Hypothalamus (tissue), 51 donors: ENCODE measurements at places on chromosomes 3 and 15.

- no peak for DNase-seq
Measured at GRCh38 chr3:46462111-46462510, 2.6 kb downstream of the LTF start.

DNA sequence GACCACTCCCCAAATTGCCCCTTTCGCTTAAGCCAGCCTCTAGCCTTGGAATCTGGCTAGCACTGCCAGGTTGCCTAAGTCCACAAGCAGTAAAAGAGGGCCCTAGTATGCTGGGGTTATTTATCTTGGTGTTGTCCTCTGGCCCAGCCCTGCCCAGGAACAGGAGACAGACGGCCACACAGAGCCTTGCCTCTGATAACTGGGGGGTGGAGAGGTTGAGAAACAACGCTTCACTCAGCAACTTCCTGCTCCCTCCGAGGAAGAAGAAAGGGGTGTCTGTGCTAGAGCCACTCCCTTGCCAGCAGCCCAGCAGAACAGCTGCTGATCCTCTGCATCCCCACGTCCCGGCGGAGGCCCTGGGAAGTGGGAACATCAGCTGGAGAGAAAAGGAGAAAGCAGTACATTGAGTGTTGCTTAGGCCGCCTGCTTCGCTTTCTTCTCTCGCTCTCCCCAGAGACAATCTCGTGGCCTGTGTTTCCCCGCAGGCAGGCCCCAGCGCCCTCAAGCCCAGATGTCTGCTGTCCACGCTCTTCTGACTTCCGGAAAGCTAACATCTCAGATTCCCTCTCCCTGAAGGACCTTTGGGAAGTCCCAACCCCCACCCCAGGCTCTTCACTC lies 22.6 kb upstream of the C3orf70 start:
- DNase-seq: peak; percentile 84

GRCh38 chr3:30059240-30059639 lies 547.2 kb upstream of the TGFBR2 start:
- no peak for DNase-seq

DNA sequence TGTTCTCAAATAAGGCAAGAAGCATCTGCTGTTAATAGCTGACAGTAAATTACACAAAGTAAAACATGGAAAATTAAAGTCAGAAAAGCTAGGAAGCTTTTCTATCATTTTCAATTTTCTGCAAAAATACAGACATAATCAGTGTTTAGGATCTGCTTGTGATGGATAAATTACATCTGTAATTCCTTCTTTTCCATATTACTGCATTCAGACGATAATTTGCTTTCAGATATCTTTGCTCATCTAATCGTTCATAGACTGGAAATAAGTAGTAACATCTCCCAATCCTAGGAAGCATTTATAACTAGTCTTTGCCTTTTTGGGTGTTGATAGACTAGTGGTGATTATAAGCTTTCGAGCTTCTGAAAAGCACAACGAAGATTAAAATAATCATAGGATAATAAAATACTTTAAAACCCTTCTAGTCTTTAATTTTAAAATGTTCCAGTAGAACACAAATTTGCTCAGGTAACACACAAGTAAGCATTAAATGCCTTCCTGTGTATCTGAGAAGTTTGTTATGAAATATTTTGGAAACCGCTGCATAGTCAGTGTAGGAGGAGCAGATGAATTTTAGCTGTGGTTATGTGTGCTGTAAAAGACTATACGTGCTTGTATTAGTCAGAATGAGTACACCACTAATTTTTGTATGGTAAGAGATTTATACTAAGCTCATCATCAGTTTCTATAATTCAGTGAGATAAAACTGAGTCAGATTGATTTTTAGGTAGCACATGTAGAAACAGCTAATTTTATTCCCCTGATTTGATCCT lies 41.0 kb downstream of the MBNL1 start:
- no peak for DNase-seq

DNA sequence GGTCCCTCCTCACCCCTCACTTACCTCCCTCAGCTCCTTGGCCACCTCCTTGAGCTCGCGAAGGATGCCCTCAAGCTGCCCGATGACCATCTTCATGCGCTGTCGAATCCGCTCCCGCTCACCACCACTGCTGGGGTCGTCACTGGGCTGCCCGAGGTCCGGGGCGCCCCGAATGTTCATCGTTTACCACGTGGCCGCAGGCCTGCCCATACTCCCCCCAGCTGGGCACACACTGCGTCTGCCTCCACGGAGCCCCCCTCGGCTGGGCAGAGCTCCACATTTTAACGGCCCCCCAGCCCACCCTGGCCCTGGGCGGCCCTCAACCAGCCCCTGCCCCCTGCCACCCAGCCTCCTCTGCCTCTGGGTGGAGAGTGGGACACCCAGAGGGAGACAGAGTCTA lies 2.2 kb downstream of the INSYN1 start:
- DNase-seq: no peak

DNA sequence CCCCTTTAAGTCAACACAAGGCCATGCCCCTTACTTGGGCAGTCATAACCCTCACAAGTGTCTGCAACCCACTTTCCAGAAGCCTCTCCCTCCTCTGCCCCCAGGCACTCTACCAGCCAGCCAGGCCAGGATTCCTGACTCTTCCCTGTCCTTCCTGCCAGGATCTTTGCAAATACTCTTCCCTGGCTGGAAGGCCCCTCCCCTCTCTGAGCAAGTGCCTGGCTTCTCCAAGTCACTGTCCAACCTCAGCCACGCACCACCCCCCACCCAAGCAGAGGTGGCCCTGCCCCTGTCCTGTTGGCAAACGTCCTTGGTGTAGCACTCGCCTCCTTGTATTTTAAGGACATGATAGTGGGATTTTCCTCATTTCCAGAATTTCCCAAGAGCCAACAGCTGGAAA lies 54.7 kb upstream of the USP3 start:
- no peak for DNase-seq

DNA sequence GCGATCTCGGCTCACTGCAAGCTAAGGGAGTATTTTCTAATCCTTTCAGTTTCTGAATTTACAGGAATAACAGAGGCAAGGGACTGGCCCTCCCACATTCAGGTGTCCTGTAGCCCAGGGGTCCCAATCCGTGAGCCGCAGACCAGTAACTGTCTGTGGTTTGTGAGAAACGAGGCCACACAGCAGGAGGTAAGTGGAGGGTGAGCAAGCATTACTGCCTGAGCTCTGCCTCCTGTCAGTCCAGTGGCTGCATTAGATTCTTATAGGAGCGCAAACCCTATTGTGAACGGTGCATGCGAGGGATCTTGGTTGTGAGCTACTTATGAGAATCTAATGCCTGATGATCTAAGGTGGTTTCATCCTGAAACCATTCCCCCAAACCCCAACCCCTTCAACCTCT lies 5.0 kb upstream of the IL17RC start:
- DNase-seq: no peak

GRCh38 chr3:132570016-132570415 lies 27.1 kb upstream of the ACKR4 start:
- no peak for DNase-seq

DNA sequence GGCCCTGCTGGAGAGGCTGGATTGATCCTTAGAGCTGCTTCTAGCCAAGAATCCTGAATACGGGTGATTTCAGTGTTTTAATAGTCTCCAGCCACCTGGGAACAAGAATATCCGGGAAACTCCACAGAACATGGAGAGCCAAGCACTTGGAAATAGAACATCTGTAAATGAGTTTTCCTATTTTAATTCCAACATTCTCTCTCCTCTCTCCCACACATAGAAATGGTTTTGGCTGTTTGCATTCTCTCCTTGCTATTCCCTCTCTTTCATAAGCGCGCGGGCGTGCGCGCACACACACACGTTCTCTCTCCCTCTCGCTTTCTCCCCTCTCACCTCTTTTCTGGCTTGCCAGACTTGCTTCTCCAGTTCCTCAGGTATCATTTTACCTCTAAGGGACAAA lies 50.6 kb downstream of the GADL1 start:
- no peak for DNase-seq

- peak; percentile 29 for DNase-seq
Measured at GRCh38 chr3:173584838-173585831, 187.6 kb downstream of the NLGN1 start.

DNA sequence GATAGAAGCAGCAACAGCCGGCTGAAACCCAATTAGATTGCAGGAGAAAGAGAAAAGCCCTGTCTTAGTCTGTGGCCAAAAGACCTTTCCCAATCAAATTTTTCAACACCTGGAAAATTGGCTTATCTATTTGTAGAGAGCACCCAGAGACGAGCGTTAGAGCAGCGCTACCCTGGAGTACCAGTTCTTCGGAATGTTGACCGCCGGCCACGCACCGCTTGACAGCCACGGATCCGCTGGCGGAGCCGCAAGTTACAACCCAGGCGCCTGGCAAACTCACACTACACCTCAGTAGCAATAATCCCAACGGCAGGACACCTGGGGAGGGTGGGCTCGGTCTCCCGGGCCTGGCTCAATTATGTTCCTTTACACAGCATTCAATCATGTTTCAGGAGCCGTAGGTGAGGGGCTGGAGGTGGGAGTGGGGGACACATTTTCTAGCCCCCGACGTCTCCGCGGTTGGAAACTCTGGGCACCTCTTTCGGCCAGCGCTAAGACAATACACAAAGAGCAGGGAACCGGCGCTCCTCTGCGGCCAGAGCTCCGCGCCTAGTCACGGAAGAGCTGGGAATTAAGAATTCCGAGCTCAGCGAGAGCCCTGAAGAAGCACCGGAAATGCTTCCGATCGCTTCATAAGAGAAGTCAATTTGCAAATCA lies 1.2 kb downstream of the MB21D2 start:
- DNase-seq: no peak

GRCh38 chr3:150390087-150390486 lies 18.0 kb upstream of the TSC22D2 start:
- DNase-seq: no peak

GRCh38 chr3:182794455-182795388 lies 1.4 kb downstream of the ATP11B start:
- DNase-seq: no peak

- no peak for DNase-seq
Measured at GRCh38 chr15:52683580-52683979, 4.4 kb upstream of the ATOSA start.

GRCh38 chr15:52233405-52233804 lies 42.2 kb upstream of the GNB5 start:
- DNase-seq: no peak

GRCh38 chr3:44510000-44510368 lies 32.5 kb upstream of the ZNF445 start:
- DNase-seq: no peak

- DNase-seq: no peak
Measured at GRCh38 chr3:175325440-175325839, 466.3 kb downstream of the NAALADL2 start.

DNA sequence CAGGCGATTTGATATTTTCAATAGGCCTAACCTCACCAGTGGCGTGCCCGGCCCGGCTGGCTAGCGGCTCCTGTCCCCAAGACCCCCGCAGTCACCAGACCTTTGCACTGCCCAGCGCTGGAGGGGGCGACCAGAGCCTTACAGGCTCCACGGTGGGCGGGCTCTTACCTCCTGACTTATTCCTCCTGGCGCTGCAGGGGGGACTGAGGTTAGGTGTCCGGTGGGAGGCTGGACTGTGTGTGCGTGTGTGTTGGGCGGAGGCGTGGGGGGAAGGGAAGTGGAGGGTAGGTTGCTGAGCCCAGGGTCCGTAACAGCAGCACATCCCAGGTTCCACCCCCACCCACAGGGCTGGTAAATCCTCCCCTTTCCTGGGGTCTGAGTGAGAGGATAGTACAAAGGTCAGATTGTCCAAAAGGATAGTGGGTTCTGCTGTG lies 27.5 kb upstream of the THRB start:
- DNase-seq: no peak

DNA sequence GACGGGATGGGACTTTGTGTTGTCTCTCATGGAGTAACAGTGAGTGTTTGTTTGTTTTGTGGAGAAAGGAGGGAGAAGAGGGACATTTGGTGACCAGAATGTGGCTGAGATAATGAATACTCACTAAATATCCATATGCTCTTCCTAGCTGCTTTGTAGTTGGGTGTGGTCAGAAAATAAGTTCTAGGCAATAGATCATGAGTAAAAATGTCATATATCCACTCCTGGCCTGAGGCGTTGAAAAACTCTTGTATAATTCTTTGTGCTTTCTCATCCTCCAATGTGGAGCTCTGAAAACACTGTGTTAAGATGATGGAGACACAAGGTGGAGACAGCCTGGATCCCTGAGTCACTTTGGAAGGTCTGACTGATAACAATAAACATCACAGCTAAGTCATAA lies 28.0 kb upstream of the IL16 start:
- no peak for DNase-seq

- no peak for DNase-seq
Measured at GRCh38 chr15:101608201-101608600, 44.0 kb downstream of the TM2D3 start.

DNA sequence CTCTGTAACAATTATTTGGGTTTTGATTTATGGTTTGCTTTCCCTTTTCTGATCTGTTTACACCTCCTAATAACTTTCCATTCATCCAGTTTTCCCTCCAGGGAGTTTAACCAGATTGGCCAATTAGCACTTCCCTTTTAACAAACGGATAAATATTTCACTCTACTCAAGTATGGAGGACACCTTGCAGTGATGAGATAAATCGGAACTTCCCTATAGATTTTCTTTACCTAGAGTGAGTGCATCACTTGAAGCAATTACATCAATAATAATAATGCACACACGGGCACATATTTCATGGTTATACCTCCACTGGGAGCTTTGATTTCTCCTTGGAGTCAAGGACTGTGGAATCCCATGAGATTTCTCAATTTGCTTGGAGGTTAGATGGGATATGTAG lies 239.1 kb upstream of the CFAP20DC start:
- no peak for DNase-seq

DNA sequence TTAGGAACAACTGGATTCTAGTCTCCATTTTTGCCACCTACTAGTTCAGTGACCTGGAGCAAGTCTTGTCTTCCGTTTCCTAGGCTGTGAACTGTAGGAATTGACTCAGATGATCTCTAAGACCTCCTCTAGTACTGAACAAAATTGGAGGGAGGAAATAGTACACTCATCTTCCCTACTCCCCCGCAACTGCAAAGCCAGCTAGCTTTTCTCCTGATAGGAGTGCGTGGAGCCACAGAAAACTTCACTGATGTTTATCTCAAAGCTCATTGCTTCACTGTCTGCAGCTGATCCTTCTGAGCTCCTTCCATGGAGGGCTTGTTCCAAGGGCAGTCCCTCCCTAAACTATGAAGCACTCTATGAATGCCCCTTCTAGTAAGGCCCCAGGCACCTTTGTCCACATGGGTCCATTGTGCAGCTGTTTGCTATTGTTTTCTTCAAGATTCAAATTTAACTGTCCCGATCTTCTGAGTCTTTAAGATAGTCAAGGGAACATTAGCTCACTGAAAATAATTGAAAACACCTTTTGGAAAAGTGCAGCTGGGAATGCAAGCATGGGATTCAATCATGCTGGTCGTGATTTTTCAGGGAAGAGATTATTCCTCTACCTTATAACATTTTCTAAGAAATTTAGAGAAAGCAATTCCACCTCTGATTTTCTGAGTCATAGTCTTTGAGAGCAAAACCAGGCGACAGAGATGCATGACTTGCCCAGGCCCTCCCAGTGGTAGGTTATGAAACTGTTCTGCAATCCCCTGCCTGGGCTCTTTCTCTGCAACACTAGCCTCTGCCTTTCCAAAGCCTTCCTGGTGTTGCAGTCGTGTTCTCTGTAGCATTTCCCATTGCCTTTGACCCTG lies 24.3 kb downstream of the FILIP1L start:
- no peak for DNase-seq
